ENCODE measurements at places on chromosomes 5 and 9. TPM values are rescaled to one million over a fixed set of nuclear protein-coding genes. Genes with fewer than 3 reads are reported as not detected.

C9orf153 gene
- not detected for total RNA-seq

SLC4A9 gene
- not detected for total RNA-seq

ACSL6 gene
- total RNA-seq = 1.6 TPM

CCDC180 gene
- total RNA-seq = 15.0 TPM

CMYA5 gene
- total RNA-seq = 4.6 TPM

TMEFF1 gene
- total RNA-seq = 1.7 TPM

PFN3 gene
- not detected for total RNA-seq

IL3 gene
- total RNA-seq = not detected

Data from esophagus muscularis mucosa (tissue), 4 donors.